ENCODE measurements at places on chromosomes 13 and 19.

DNA sequence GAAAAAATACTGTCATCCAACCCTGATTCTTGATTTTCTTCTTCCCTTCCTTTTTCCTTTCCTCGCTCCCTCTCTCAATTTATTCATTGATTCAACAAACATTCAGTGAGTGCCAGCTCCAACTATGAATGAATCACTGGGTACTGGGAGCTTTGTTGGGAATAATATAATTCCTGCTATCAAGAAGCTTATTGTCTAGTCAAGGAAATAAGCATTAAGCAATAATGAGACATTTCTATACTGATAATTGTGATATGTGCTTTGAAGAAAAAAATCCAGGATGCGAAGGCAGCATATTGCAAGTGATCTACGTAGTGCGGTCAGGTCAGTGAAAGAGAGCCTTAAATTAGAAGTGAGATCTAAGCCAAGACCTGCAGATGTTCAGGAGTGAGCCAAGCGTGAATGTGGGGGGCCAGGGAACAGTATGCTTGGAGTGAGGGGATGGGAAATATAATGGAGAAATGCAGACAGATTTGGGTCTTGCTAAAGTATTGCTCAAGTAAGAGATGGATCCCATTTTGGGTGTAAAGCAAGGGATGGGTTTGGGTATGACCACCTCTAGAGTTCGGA, 253.5 kb downstream of the LHFPL6 start:
- DNase-seq, result no peak

DNA sequence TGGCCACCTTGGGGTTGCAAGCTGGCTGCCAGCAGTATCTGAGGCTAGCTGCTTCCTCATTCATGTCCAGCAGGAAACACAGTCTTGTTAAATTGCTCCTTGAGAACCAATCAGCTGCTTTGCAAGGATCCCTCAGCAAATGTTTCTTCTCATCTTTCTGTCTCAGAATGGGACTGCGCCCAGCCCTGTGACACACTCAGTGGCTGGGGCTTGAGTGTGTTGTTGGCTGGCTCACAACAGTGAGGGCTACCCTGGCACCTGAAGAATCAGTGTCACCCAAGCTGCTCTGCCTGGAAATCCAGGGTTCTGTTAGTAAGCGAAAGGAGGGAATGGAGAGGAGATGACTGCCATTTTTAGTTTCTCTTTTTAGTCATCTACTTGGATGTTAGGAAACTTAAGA, 317.2 kb downstream of the DCT start:
- no peak for DNase-seq

GRCh38 chr13:66501181-66501580, 729.0 kb downstream of the PCDH9 start:
- no peak for DNase-seq

GRCh38 chr13:33328701-33329100, 43.1 kb upstream of the STARD13 start:
- no peak for DNase-seq

DNA sequence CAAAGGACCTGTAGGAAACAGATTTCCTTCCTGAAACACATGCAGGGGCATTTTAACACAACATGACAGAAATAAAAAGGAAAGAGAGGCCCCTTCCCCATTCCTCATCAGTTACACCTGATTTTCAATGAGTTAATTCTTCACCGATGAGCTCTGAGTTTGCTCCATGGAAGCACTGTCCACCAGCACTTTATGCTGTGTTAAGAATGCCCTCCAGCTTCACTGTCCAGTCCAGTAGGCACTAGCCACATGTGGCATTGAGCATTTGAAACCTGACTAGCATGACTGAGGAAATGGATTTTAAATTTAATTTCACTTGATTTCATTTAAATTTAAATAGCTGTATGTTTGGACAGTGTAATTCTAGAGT, 217.2 kb upstream of the SLC10A2 start:
- DNase-seq, result no peak

- no peak for DNase-seq
Observed at GRCh38 chr19:44712864-44713515, 14.0 kb downstream of the CEACAM16 start.

DNA sequence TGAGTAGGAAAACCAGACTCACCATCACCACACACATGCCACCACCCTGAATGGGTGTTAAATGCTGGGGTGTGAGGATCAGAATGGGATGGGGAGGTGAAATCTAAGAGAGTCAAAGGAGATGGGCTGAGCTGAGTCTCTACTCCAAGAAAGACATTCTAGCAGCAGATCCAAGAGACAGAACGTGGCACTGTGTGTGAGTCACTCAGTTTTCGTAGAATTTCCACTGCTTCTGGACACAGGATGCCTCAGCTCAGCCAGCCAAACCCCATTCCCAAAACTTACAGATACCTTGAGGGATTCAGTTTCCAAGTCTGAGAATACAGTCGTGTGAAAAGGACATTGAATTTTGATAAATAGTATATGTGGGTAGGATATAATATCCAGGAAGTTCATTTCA, 7.3 kb upstream of the CYP2A7 start:
- DNase-seq, result no peak
